Muscle of leg (tissue), 16 donors: ENCODE measurements at places on chromosomes 1 and 21. TPM values are rescaled to one million over a fixed set of nuclear protein-coding genes. Genes with fewer than 3 reads are reported as not detected.

KRTAP19-3 gene
- total RNA-seq: not detected

GRCh38 chr1:93672069-93672468 is 9.6 kb downstream of the BCAR3 start:
- peaks cover 11% of the 10 kb centered on the region for H3K36me3 ChIP-seq
- H3K27ac ChIP-seq: peak overlapping the region; percentile 30
- peak; percentile 79 for DNase-seq

NBPF1 gene
- 104 TPM for total RNA-seq

SFPQ gene
- total RNA-seq: 201 TPM

GRCh38 chr1:17579951-17580939 is 40.7 kb downstream of the ARHGEF10L start:
- DNase-seq: no peak
- H3K4me1 ChIP-seq: peaks cover 27% of the 10 kb centered on the region
- H3K36me3 ChIP-seq: peaks cover 15% of the 10 kb centered on the region
- H3K27me3 ChIP-seq: no peaks in the 10 kb centered on the region
